ENCODE measurements at places on chromosomes 5 and 9.

DNA sequence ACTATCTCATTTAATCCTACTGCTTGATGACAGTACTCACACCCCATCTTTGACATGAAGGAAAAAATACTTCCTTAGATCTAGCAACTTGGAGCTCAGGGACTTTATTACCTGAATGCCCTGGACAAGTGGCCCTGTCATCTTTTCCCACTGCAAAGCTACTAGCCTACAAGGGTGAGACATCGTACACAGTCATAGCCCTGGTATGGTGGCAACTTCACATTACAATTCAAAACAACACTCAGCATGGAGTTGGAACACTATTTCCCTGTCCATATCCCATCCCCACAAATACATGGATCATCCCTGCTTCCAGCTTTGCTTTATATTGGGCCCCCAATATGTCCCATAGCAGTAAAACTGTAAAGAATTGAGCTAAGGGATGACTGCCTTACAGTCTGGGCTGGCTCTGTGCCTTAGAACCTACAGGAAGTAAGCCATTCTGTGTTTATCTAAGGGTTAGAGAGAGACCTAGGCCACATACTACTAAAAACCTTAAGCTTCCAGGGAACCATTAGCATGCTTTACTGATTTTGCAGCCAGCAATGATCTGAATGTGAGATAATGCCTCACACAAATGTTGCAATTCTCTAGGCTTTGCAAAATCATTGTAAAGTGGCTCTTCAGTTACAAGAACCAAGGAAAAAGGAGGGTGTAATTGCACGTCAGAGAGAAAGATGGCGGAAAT, 55.9 kb downstream of the OTULIN start:
- DNase-seq, result no peak

DNA sequence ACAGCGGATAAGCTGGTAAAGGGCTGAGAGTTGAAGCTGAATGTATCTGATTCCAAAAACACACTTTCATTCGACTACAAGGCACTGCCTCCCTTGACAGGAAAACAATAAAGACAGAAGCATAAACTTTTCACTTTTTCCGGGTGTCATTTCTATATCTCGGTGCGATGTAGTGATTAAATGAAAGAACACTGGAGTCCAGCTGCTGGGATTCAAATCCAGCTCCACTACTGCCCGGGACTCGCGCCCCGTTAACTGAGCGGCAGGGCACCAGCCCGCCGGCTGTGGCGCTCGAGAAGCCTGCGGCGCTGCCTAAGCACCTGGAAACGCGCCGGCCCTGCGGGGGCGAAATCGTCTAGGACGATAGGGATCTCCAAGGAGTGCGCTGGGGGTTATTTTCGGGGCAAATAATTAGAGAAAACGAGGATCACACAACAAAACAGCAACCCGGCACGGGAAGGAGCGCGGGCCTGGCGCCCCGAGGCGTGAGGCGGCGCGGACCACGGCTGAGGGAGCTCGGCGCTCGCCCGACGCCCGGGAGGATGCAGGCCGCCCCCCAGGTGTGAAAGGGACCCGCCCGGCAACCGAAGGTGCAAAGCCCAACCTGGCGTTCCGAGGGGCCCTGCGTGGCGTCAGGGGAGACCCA, 837 bp downstream of the UIMC1 start:
- peak; percentile 54 for DNase-seq

DNA sequence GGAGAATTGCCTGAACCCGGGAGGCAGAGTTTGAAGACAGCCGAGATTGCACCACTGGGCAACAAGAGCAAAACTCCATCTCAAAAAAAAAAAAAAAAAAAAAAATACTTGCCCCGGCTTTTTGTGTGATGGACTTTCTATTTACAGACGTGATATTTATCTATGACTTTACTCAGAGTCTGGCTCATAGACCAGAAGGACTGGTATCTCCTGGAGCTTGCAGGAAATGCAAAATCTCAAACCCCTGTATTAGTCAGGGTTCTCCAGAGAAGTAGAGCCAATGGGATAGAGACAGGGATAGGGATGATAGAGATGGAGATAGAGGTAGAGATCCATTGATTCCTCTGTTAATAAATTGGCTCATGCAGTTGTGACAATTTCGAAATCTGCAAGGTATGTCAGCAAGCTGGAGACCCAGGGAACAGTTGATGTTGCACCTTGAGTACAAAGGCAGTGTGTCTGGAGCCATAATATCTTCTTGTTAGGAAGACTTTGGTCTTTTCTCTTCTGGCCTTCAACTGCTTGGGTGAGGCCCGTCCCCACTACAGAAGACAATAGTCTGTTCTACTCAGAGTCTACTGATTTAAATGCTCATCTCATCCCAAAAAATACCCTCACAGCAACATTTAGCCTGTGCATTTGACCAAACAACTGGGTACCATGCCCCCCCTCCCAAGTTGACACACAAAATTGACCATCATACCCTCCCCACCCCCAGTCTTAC, 195.4 kb upstream of the MSX2 start:
- DNase-seq, result no peak

GRCh38 chr9:91127653-91128052, 234.1 kb downstream of the AUH start:
- no peak for DNase-seq

DNA sequence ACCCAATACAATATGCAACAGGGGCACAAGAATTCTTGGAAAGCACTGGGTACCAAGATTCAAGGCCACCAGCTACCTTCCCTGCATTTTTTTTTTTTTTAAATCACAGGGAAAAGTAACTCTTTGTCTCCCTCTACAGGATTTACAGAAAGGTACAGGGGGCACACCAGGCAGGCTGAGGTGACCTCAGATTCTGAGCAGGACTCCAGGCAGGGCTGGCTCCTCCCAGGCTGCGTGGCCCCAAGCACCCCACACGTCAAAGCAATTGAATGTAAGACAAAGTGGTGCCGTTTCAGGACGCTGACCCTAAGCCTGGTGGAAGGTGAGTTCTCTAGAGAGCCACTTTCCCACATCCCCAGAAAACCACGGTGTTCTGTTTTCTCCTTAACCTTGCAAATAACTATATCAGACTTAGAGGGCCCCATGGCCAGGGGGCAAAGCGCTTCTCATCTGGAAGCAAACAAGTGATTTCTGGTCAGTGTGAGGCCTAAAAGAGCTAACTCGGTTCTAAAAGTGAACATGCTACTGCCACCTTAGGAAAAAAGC, 222.6 kb downstream of the ROR2 start:
- no peak for DNase-seq

DNA sequence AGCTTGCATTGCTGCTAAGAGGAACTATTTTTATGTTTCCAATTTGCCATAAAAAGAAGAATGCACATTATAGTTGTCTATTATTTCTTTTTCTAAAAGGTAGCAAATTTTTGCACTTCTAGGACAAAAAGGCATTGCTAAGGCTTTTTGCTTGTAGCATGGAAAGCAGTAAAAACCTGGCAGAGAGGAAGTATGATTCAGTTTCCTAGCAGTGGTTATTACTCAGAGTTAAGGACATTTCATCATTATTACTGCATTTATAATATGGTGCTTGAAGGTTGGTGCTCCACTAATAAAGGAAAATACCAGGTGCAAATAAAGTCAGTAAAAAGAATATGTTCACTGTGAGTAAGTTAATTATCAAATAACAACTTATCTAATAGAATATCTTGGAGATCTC, 179.8 kb upstream of the PLPPR1 start:
- DNase-seq, result no peak

GRCh38 chr5:170518277-170518676, 14.5 kb downstream of the KCNIP1 start:
- no peak for DNase-seq

DNA sequence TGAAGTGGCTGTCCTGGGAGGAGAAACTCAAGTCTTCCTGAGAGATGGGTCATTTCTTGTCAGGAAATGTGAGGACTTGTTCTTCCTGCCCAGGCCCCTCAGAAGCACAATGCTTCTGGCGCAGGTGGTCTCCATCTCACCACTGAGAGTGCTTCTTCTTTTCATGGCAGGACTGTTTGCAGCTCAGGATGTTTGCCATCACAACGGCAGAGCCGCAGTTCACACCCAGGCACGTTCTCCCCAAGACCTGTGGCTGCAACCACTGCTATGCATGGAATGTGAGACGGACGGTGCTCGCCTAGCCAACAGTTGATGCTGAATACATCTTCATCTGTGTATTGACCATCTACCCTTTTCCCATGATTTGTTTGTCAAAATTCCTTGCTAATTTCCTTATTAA, 216.3 kb downstream of the GADD45G start:
- no peak for DNase-seq

GRCh38 chr5:2163060-2163856, 280.5 kb upstream of the IRX4 start:
- no peak for DNase-seq

DNA sequence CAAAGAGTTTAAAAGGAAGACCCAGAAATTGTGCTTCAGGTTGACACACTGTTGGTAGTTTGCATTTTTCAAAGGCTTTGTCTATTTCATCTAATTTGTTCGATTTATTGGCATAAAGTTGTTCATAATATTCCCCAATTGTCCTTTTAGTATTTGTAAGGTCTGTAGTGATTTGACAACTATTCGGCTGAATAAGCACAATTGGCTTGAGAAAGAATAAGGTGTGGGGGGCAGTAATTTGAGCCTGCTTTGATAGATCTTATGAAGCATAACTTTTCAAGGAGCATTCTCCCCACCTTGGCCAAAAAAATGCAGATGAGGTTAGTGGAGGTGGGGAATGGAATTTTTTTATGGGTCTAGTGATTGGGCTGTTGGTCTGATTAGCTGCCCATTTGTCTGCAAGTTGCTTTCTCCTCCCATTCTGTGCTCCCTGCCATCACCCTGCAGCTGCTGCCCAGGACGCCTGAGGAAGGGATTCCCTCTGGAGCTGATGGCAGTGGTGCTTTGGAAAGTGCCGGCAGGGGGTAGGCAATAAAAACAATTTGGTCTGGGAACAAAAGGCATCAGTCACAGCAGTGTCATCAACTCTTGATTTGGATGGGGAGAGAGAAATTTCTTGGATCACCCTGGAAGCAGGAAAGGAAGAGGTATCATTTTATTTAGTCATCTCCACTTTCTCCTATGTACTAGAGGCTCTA, 26.6 kb downstream of the WNT8A start:
- DNase-seq, result no peak

- no peak for DNase-seq
These were observed 4.0 kb upstream of the ZSWIM6 start for GRCh38 chr5:61327760-61328753.

DNA sequence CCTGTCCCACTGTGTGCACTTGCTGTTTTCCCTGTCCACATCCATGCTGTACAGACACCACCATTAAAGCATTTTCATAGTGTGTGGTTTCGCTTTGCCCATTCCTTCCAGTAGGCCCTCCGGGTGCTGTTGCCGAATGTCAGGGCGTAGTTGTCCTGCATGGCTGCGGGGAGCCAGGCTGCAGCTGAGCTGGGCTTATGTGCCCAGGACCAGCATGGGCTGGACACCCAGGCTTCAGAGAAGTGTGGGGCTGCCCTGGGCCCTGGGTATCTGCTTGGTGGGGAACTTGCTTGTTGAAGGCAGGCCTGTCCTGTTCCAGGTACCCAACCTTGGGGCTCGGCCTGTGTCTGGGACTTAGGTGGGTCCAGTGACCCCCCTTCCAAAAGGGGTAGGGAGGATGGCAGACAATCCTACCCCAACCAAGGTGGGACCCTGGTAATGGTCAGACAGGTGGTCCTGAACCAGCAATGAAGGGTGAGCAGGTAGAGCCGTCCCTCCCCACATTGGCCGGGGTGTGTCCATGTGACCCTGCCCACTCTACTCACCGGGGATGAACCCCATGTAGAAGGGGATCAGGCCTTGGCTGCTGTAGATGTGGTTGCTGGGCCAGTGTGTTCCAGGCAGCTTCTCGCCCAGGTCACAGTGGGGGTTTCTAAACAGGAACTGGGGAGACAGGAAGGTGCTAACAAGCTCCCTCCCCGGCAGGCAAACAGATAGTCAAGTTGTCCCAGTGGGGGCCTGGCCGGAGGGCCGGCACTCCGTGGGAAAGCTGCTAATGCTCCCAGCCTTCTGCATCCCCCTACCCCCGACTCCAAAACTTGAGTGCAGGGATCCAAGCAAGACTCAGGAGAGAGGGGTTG, 2.8 kb downstream of the TUBB4B start:
- DNase-seq, result no peak

DNA sequence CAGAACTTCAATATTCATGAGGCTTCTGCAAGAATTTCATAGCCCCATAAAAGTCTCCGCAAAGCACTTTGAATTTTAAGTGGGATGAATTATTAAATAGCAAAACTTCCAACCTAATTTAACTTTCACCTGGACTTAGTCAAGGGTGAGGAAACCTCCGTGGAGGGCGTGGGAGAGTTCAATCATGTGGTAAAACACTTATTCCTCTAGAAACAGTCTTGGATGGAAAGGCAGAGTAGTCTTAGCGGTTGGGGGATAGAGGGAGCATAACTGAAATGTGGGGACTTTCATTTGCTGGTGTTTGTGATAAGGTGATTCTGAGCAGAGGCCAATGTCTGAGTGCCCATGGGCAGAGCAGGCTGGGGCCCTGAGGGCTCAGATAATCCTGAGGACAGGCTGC, 241.9 kb downstream of the IRX1 start:
- DNase-seq, result no peak

All from stimulated activated CD4-positive, alpha-beta T cell treated with anti-CD3 and anti-CD28 coated beads, Interleukin-15, amount 100 ng/mL, for 1 hour (primary cell).